Activated naive CD8-positive, alpha-beta T cell treated with anti-CD3 and anti-CD28 coated beads for 36 hours (primary cell): ENCODE measurements at places on chromosomes 5 and 9. TPM values are rescaled to one million over a fixed set of nuclear protein-coding genes. Genes with fewer than 3 reads are reported as not detected.

DNA sequence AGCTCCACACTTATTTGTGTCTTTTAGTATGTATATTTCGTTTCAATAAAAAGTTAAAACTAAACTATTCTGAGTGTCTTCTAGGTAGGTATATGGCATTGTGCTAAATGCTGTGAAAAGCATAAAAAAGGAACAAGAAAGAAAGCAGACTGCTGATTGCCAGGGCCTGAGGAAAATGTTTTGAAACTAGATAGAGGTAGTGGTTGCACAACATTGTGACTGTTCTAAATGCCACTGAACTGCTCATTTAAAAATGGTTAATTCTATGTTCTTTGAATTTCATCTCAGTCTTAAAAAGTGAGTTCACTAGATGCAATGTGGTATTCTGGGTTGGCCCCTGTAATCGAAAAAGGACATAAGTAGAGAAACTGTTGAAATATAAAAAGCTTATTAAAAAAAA lies 2.6 kb upstream of the ALAD start:
- peaks cover 40% of the 10 kb centered on the region for H3K4me1 ChIP-seq
- H3K27ac ChIP-seq: no peak overlapping the region
- H3K4me3 ChIP-seq: no peak overlapping the region
- no peaks in the 10 kb centered on the region for H3K27me3 ChIP-seq
- no peak for DNase-seq

GRCh38 chr5:142432369-142432863 lies 107.6 kb upstream of the SPRY4 start:
- peaks cover 21% of the 10 kb centered on the region for H3K4me1 ChIP-seq

- no peak overlapping the region for H3K4me3 ChIP-seq
- no peak overlapping the region for H3K27ac ChIP-seq
- DNase-seq: no peak
- peaks cover 15% of the 10 kb centered on the region for H3K4me1 ChIP-seq
- H3K36me3 ChIP-seq: peaks cover 58% of the 10 kb centered on the region
- H3K27me3 ChIP-seq: no peaks in the 10 kb centered on the region
These were observed 99.3 kb downstream of the GDNF start for GRCh38 chr5:37740331-37741066.

Gene RNF44
- total RNA-seq: 53.8 TPM

Gene SLC45A2
- not detected for total RNA-seq

Gene SLC4A9
- total RNA-seq: not detected

Gene JAKMIP2
- 0.98 TPM for total RNA-seq

DNA sequence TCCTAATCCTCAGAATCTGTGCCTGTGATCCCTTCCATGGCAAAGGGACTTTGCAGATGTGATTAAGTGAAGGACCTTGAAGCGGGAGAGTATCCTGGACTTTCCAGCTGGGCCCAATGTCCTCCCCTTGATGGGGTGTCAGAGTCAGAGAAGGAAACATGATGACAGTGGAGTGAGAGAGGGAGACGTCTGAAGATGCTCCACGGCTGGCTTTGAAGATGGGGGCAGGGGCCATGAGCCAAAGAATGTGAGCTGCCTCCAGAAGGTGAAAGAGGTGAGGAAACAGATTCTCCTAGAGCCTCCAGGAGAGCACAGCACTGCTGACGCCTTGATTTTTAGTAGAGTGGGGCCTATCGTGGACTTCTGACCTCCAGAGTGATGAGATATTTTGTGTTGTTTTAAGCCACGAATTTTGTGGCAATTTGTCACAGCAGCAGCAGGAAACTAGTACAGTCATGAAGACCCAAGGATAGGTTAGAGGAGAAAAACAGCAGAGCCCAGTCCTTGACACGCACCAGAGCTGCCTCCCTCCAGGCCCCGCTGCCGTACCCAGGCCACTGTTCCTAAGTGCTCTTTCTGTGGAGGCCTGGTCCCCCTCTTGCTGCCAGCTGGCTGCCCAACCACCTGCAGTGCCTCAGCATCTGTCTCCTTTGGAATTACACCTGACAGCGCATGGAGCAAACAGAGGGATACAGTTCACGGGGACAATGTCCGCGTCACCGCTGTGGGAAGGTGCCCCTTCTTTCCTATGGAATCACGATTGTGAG lies 78.1 kb downstream of the MACROH2A1 start:
- DNase-seq: no peak
- no peak overlapping the region for H3K4me3 ChIP-seq
- H3K36me3 ChIP-seq: no peaks in the 10 kb centered on the region

Gene ARHGEF37
- 1.4 TPM for total RNA-seq

Gene LHFPL2
- 0.40 TPM for total RNA-seq
